ENCODE measurements at places on chromosomes 3 and 15.

DNA sequence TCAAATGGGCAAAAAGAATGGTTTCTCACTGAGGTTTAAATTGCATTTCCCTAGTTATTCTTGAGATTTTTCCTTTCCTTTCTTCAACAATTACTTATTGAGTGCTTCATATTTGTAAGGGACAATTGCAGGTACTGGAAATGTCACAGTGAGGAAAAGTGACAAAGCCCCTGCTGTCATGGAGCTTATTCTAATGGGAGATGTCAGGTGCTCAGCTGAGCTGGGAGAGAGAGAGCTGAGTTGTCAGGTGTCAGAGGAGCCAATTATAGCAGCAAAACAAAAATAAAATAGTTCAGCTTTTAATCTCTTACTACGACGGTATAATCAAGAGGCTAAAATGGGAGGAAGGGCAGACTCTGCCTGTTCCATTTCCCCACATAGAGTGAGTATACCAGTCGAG, 42.0 kb downstream of the CD86 start:
- no peak for DNase-seq

GRCh38 chr3:189132839-189133238, 38.9 kb upstream of the TPRG1 start:
- no peak for DNase-seq

DNA sequence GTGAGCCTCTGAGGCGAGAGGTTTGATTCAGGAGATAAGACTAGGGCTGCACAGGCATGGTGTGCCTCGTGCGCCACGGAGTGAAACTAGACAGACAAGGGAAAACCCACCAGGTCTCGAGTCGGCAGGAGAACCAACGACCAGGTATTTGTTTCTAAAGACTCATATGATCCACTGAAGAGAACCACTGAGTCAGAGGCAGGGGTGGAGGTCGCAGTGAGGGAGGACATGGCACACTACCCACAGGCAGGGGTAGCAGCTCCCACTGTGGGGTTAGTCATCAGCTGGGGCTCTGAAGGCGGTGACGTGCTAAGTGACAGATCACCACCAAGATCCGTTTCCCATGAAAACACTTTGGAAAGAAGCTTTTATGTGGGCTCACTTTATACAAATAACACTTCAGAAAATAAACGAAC, 45.7 kb downstream of the CHSY1 start:
- no peak for DNase-seq

GRCh38 chr3:101819649-101820206, 29.6 kb upstream of the NFKBIZ start:
- DNase-seq = no peak

GRCh38 chr3:157104928-157105652, 54.9 kb downstream of the CCNL1 start:
- no peak for DNase-seq

GRCh38 chr3:127114337-127115070, 78.4 kb upstream of the PRR23E start:
- DNase-seq = no peak

DNA sequence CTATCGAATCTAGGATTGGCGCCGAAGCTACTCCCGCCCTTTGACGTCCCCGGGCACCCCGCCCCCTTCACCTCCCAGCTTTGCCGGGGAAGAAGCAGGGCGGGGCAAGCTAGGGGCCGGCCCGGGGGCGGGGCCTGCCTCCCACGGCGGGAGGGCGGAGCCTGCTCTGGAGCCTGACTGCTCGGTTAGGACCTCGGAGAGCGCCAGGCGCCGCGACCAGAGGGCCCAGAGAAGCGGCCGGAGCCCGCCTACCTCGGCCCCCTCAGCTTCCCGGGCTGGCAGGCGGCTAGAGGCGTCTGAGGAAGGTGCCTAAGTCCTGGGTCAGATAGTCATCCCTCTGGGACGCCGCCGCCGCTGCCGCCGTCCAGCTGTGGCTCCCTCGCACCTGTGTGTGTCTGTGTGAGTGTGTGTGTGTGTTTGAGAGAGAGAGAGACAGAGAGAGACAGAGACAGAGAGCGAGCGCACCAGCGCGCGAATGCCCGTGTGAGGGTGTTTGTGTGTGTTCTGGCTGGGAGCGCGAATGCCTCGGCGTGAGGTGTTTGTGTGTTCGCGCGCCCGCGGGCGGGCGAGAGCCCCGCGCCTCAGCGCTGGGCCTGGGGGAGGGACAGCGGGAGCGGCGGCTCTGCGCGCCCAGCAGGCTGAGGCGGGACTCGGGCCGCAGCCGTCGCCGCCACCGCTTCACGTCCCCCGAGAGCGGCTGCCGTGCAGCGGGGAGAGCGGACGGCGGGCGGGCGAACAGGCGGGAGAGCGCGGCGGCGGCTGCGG, at the start of gene STXBP5L:
STXBP5L (plus strand) TSS at position 176 of the 765 bp plus-strand sequence. CDS start 1,374 bp downstream, outside the sequence.
- DNase-seq = peak; percentile 84

- no peak for DNase-seq
Observed at GRCh38 chr3:30940740-30941139, 46.3 kb upstream of the GADL1 start.

DNA sequence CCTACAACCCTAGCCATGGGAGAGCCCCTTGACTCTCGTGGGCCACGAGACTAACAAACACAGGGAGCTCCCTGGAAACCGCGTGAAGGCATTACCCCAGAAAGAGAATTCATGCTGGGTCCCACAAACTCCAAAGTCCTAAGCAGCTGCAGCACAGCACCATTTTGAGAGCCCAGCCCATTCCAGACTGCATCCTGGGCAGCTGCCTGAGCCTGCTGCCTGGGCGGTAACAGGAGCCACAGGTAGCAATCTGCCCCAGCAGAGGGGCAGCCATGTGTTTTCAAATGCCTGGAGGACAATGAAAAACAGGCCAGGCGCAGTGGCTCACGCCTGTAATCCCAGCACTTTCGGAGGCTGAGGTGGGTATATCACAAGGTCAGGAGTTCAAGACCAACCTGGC, 62.9 kb upstream of the TBC1D23 start:
- DNase-seq = no peak

DNA sequence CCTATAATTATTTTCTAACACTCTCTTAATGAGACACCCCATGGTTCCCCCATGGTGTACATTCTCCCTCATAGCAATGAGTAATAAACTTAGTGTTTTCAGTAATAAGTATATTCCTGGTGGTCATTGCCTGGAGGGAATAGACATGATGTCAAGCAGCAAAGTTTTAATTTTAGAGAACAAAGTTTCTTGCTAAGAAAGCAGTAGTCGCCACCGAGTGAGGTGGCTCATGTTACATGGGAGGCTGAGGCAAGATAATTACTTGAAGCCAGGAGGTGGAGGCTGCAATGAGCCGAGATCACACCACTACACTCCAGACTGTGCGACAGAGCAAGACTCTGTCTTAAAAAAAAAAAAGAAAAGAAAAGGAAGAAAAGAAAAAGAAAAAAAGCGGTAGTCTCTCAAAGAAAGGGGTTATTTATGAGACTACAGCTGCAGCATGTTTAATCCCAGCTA, 2.4 kb upstream of the ELP6 start:
- no peak for DNase-seq

DNA sequence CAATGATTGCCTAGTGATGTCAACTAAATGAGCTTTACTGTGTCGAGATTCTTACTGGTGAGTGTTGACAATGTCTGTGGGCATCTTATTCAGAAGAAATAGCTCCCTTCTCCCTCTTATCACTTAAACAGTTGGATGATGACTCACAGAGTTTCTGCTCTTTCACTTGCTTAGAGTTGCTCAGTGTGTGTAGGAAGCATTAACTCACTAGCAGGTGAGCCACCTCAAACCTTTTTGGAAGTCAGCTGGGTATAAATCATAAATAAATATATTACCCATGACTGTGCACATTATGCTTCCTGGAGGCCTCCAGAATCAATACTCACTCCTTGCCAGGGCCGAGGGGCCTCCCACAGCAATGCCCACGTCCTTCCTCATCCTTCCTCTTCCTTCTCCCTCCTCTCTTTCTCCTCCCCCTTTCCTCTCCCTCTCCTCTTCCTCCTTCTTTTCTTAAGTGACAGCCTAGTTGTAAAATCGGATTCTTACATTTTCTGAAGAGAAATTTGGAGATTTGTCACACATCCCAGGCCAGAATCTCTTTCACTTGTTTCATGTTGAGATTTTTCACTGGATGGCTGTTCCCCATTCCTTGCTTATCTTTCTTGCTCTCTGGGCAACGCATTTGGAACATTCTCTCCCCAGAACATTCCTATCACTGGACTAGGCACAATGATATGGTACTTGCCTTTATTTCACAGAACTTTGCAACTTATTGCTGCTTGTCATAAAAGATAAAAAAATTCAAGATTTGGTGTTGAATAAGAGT, 17.5 kb downstream of the SHC4 start:
- DNase-seq = no peak

- DNase-seq = no peak
Observed at GRCh38 chr15:99320374-99321215, 69.3 kb downstream of the LRRC28 start.

DNA sequence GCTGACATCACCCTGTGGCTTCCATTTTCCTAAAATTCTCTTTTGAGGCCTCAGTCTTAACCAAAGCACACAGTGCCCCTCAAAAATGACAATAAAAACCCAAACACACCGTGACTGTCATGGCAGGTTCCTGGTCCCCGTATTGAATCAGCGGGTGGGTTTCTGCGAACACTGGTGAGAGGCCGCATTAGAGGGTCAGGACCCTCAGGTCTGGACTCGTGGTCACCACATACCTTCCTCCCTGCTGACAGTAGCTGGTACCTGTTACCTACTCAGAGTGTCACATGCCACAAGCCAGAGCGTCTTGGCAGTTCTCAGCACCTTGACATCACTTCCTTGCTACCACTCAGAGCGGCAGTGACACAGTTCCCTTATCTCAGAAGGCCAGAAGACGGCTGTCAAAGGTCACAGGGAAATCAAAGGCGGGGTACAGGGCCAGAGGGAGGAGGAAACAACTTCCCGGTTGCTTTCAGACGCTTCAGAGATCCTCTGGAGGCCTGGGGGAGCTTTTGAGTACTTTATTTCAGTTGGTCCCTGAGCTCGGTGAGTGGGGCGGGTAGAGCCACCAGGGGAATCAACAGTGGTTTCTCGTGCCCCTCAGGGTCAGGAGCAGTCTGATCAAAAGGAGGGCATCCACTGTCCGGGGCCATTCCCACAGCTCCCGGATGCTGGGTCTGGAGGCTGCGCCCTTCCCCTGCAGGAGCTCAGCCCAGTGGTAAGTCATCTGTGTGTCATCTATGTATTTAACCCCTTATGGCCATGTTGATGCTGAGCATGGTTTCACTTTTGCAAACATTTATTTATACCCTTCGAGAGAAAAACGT, at the start of the genes CCR5AS and CCRL2:
CCR5AS (minus strand) TSS at position 279 of the 824 bp plus-strand sequence.
CCRL2 (plus strand) TSS at position 472 of the 824 bp plus-strand sequence. CDS start 821 bp downstream, outside the sequence.
- DNase-seq = no peak

DNA sequence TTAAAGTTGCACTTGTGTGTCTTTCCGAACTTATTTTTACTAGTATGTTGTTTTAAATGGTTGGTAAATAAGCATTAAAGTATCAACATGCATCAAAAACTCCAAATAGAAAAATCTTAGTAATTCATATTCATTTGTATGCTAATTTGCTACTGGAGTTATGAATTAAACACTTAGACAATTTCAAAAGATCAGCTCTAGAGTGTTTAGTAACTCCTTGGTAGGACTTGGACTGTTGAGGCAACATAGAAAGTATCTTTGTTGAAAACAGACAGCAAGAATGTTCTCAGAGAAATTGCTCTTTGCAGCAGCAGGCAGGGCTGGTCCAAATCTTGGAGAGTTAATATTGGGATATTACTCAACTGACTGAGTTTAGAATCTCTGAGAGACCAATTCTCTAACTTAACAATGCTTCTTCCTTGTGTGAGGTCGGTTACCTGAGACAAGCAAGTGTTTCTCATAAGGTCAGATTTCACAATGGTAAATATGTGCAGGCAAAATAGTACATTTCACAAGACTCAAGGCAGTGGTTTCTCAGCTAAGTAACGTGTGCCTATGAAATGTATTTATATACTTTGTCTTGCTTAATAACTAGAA, 147.8 kb upstream of the IL12A start:
- DNase-seq = no peak

GRCh38 chr3:181017690-181018089, 28.2 kb upstream of the DNAJC19 start:
- no peak for DNase-seq

DNA sequence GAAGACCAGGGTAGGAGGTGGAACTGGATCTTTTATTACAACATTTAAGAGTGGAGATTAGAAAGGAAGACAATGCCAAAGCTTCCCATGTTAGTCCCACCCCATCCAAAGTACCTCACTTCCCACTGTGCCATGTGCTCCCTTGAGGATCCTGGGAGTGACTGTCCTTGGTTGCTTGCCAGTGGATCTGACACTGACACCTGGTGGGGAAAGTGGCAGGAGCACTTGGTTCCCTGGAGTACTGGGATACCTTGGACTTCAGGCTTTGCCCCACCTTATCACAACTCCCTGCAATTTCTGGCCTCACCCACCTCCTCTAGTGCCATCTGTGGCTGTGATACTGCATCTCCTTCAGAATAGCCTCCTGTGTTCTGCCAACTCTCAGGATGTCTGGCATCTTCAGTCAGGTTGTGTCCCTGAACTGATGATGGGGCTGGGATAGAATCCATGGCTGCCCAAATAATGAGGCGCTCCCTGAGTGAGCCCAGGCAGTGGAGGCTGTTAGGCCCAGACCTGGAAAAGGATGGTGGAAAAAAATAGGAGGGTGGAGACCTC, 1.3 kb downstream of the ELL3 start:
- peak; percentile 32 for DNase-seq

DNA sequence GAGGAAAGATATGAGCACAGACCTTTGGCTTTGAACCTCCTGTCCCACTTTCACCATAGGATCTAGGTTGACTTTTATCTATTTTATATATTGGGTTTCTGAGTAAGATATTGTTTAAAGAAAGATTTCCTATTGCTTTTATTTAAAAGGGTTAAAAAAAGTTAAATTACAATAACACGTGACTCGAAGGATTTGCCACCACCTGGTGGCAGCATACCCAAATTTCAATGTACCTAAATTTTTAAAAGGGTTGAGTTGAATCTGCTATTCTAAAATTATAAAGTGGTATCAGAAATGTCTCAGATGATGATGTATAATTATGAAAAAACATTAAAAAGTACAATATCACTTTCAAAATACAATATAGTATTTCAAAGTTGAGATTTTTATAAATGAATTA, 368.4 kb downstream of the MECOM start:
- DNase-seq = no peak

GRCh38 chr3:33940149-33940548, 141.7 kb downstream of the PDCD6IP start:
- DNase-seq = no peak

All from T1000 (cell line).